DMS79 treated with DMSO at 0.1 percent for 48 hours (cell line): ENCODE measurements at places on chromosomes 13 and 19.

DNA sequence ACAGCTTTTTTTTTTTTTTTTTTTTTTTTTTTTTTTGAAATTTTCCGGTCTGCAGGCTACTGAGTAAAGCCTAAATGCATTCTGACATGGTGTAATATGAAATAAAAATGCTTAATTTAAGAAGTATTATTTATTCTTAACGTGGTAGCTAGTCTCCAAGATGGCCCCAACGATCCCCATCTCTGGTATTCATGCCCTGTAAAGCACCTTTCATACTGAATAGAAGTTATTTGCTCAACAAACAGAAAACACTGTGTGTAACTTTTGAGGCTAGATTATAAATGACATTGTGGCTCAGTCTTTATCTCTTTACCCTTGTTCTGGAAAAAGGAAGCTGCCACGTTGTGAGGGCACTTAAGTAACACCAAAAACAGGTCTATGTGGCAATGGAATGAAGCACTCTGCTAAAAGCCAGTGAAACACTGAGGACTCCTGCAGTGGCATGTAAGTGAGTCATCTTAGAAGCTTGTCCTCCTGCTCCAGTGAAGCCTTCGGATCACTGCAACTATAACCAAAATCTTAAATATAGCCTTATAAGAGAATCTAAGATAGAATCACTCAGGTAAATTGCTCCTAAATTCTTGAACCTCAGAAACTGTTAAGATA lies 128.7 kb downstream of the UGGT2 start:
- no peak for DNase-seq

GRCh38 chr19:2112516-2113320 lies 16.0 kb downstream of the IZUMO4 start:
- DNase-seq: no peak

- no peak for DNase-seq
Measured at GRCh38 chr13:95391362-95391761, 90.1 kb upstream of the ABCC4 start.

GRCh38 chr13:38017320-38017719 lies 147.7 kb upstream of the TRPC4 start:
- DNase-seq: no peak

DNA sequence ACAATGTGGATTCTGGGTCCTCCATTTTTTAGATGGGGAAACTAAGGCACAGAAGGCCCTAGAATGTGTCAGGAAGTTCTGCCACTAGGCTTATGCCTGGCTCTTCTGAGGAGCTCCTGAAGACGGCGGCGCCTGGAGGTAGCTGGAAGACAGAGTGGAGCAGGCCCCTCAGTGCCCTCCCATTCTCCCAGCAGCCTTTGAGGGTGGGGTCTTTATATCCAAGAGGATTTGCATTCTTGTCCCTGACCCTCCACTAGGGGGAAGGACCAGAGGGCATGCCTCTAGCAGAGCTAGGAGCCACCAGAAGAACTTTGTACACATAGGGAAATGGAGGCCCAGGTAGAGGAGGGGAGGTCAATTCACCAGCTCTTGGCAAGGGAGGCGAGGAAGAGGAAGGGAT lies 9.4 kb downstream of the CELF5 start:
- no peak for DNase-seq

DNA sequence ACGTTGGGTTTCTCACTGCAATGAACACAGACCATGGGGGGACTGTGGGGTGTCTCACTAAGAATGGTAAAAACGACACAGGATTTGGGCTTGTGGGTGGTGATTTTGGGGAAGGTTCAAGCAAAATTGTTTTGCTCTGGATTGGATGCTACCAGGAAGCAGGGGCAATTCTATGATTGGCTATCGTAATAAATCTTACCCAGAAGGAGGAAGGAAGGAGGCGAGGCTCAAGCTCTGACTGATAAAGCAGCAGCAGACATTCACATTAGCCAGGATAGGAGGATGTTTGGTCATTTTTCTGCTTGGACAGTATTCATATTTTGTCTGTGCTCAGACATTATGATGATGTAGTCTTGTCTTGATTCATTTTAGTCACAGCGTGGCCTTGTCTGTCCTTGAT lies 1.5 kb downstream of the ZNF576 start:
- no peak for DNase-seq
